ENCODE measurements at places on chromosomes 12 and 14. TPM values are rescaled to one million over a fixed set of nuclear protein-coding genes. Genes with fewer than 3 reads are reported as not detected.

- DNase-seq = peak; percentile 51
These were observed 1.7 kb downstream of the TUBA1A start for GRCh38 chr12:49187184-49187583.

DNA sequence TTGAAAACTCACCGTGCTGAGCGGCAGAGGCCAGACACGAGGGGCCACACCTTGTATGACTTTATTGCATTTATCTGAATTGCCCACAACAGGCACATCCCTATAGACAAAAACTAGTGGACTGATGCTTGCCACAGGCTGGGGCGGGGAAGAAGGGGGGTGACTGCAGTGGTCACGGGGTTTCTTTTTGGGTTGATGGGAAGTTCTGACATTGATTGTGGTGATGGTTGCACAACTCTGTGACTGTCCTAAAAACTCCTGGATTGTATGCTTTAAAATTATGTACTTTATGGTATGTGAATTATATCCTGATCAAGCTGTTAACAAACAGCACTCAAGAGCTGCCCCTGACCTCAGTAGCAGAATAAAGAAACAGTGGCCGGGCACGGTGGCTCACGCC, 25.7 kb downstream of the DHX37 start:
- no peak for DNase-seq

- no peak for DNase-seq
These were observed 19.0 kb upstream of the C14orf180 start for GRCh38 chr14:104560586-104560945.

- DNase-seq = no peak
These were observed 48.0 kb downstream of the SLC6A12 start for GRCh38 chr12:165862-166368.

- DNase-seq = no peak
These were observed 55.8 kb downstream of the TPCN1 start for GRCh38 chr12:113276946-113277500.

DNA sequence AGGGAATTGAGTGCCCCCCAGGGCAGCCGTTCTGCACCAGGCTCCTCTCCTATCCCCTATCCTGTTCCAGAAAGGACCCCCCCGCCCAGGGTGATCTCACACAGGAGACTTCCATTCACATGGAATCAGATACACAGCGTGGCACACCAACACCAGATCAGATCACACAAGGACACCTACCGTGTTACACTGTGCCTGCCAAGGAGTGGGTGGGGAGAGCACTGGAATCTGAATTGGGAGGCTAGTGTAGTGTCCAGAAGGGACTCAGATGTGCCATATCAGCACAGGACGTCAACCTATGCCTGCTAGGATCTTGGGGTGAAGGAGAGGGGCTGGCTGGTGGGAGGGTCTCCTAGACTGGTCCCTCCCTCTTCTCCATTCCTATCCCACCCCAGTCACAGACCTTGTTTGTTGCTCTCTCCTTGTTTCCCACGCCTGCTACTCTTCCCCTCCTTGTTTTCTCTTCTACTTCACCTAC, 2.3 kb downstream of the PTMS start:
- no peak for DNase-seq

DNA sequence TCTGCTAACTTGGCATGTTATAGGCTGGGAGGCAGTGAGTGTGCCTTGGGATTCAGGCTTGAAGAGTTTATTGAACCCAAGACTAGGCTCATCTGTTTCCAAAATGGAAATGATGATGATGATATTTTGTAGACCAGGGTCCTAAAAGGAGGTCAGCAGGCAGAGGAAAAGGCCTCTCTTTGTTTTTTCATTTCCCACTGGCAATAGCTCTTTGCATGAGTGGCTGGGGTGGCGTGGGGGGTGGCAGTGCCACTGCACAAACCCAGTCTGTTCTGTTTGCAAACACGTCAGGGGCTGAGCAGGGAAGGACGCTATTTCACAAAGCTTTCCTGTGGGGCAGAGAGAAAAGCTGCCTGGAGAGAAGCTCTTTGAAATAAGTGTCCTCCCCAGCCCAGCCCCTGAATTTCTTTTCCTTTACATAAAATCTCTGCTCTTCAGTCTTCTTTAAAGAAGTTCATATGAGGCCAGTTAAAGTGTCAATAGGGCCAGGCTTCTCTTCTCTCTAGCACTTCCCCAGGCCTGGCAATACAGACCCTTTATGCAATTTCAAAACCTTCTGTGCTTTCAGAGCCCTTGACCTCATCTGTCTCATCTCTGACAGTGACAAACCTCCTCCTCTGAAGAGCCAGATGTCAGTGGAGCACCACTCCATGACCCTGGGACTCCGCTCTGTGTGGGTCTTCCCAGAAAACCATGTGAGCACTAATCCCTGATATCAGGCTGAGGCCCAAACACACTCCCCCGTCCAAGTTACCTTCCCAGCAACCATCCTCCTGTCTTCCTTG, 72.8 kb downstream of the ZNF664 start:
- DNase-seq = no peak

DNA sequence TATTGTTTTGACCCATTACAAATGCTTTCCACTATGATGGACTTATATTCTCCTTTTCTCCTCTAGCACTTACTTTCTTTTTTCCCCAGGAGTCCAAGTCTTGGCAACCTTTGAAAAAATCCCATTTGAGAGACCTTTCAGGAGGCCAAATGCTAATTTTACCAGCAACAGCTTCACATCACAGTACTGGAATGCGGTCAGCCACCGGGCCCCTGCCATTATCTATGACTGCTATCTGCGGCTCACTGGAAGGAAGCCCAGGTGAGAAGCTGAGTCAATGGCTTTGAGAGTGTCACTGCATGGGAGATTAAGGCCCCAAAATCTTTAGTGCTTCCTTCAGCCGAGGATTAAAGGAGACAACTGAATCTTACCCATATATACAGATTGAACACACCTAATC, 64.2 kb downstream of the ERGIC2 start:
- no peak for DNase-seq

- no peak for DNase-seq
These were observed 117.9 kb downstream of the PDE3A start for GRCh38 chr12:20486233-20486632.

DNA sequence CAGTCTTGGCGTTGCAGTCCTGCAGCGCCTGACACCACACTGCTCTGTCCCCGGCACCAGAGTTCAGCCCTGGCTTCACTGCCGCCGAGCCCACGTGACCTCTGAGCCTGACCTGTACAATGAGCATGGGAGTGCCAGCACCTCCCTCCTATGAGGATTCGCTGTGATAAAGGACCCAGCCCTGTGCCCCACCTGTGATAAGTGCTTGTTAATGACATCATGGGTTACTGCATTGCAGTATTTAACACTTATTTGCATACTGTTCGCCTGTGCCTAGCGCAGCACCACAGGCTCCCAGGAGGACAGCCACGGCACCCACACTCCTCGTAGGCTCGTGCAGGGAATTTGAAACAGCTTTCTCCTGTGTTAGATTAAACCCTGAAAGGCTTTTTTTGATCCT, 118.2 kb upstream of the GSC start:
- DNase-seq = no peak

DNA sequence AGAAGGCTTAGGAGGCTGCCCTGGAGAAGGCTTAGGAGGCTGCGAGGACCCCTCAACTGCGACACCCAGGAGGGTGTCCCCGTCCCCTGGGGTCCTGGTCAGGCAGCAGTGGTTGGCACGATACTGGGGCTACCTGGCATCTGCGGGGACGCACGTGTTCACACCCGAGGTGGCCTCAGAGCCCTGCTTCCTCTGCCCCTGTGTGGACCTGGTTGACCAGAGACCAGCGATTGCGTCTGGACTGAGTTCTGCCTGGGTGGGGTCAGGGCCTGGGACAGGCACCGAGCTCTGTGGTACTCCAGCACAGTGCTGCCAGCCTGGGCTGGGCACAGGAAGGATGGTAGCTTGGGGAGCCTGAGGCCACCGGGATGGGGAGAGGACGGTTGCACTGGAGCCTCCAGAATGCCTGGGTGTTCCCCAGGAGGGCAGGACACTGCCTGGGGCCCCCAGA, 735 bp downstream of the ASPG start:
- no peak for DNase-seq

- DNase-seq = no peak
These were observed 66.3 kb downstream of the RBM19 start for GRCh38 chr12:113899561-113900471.

GRCh38 chr14:53875324-53875897, 81.2 kb downstream of the BMP4 start:
- DNase-seq = no peak

DNA sequence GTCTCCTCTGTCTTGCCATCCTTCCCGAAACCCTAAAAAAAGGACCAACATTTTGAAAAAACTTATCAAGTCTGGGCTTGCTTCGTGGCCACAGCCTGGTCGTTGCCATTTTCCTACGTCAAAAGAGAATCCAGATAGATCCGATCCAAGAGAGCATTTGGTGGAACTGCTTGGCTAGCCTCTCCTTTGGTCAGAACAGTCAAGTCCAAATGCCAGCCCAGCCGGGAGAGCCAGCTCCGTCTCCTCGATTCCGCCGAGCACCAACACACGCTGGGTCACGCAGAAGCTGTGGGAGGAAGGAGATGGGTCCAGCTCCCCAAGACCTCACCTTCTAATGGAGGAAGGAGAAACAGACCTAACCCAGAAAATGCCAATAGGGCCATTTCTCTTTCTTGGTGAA, 9.3 kb upstream of the PRIMA1 start:
- peak; percentile 30 for DNase-seq

DNA sequence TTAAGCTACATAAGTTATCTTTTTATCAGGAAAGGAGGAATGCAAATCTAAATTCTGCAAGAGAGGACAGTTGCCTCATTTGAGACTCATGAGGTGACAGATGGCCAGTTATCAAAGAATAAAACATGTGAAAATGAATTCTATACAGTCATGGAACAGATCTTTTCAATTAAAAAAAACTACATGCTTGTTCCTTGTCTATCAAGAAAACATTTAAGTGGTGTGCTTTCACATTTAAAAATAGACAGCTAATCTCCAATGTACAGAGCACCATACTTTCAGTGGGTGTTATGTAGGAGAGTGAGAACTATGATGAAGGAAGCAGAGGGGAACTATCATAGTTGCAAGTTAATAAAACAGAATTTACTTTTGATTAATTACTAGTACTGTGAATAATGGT, 76.7 kb upstream of the TTC7B start:
- DNase-seq = no peak

DNA sequence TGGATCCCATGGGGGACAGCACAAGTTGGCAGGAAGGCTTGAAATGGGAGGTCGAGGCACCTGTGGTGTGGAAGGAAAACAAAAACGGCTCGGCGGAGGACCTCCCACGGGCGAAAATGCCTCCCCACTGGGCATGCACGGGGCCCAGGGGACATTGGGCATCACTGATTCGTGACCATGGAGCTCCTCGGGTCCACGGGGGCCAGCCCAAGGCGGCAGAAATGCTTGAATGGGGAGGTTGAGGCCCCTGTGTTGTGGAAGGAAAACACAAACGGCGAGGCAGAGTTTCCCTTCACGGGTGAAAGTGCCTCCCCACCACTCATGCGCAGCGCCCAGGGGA, 376.0 kb downstream of the ALG10 start:
- DNase-seq = no peak

- DNase-seq = no peak
These were observed 2.4 kb downstream of the AGAP2 start for GRCh38 chr12:57735952-57736740.

- no peak for DNase-seq
These were observed 7.8 kb upstream of the DTD2 start for GRCh38 chr14:31465111-31465510.

DNA sequence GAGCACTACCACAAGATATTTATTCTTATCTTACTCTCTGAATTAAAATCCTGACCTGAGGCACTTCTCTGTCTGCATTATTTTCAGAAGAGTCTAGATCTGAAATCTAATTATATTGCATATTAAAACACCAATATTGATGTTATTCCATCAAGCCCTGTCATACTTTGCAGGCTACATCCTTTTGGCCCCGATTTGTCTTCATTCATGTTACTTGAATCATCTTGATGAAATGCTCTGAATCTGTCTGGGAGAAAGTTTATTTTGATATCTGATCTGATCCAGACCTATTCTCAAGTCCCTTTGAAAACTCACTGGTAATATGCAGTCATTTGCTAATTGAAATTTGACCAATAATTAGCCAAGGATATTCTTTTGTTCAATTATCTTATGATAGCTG, 79.9 kb downstream of the BBS10 start:
- no peak for DNase-seq

DNA sequence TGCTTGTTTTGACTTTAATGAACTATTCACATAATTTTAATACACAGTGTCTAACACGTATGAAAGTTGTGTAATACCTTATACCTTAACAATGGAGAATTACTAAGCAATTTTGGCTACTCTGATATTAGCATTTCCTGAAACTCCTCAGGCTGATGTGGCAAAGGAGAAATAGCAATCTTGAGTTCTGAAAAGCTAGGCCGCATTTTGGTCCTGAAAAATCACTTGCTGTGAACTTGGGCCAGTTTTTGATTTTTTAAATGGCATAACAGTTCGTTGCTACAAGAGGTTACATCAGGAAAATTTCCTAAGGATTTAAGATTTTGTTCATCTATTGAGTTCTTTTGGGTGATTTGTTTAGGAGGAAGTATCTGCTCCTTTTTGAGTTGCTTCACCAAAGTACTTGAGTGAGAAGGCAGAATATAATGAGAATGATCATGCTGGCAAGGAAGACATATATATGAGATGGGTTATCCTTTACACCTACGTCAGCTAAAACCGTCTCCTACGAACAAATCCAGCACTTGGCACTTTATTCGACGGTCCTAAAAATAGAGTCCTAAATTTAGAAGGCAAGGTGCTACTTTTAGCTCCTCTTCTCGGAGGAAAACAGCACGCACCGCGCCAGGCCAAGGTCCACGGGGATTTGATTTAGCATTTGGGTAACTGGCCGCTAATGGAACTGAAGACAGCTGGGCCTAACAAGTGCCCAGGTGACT, 32.2 kb downstream of the MIA2 start:
- no peak for DNase-seq

DNA sequence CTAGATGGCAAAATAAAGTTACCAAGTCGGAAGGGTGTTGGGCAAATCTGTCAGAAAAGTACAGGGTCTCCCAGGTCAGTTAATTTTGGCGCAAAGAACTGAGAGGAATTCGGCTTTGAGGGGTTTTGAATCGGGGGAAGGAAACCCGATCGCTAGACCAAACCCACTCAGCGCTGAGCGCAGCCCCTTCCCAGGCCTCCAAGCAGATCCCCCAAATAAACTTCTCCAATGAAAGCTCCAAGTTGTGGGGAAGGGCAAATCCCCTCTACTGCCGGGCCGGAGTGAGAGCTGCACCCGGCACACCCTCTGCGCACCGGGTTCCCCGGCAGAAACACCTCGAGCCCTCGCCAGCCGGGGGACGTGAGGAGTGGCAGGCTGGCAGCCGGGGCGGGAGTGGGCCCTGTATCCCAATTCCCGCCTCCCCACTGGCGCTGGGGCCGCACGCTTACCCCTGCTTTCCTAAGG, 441 bp downstream of the E2F7 start:
- peak; percentile 51 for DNase-seq

GRCh38 chr14:105422695-105423487, 3.3 kb downstream of the MTA1 start:
- DNase-seq = no peak

- DNase-seq = no peak
These were observed 147.0 kb downstream of the SLC16A7 start for GRCh38 chr12:59742841-59743240.

GRCh38 chr12:108305520-108305919, 33.6 kb downstream of the CMKLR1 start:
- DNase-seq = peak; percentile 91

RNF10 gene
- 164 TPM for total RNA-seq

GARIN6 gene
- total RNA-seq = not detected

CCDC196 gene
- not detected for total RNA-seq

CNTN1 gene
- 16.4 TPM for total RNA-seq

IFNG-AS1 gene
- not detected for total RNA-seq

FAM90A1 gene
- total RNA-seq = not detected

TEAD4 gene
- total RNA-seq = 24.3 TPM

DEPDC4 gene
- 2.0 TPM for total RNA-seq

GPRC5D gene
- total RNA-seq = not detected

SERPINA10 gene
- total RNA-seq = not detected

RNASE3 gene
- total RNA-seq = not detected

P2RX2 gene
- total RNA-seq = 0.29 TPM
